DMS79 (cell line): ENCODE measurements at places on chromosomes 11 and 22.

DNA sequence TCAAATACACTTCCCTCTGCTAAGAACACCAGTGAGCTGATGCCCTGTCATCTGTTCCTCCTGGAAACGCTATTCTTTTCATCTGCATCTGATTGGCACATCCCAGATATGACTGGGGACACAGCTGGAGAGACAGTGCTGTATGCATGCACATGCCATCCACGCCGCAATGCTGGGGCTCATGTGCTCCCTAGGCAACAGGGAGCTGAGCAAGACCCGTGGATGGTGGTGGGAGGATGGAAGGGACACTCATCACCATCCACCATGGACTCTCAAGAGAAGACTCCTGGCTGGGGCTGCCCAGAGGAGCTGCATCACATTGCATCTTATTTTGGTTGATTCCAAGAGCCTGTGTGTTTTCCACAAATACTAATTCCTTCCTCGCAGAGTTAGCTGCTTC is 534.9 kb downstream of the OPCML start:
- no peak for DNase-seq

DNA sequence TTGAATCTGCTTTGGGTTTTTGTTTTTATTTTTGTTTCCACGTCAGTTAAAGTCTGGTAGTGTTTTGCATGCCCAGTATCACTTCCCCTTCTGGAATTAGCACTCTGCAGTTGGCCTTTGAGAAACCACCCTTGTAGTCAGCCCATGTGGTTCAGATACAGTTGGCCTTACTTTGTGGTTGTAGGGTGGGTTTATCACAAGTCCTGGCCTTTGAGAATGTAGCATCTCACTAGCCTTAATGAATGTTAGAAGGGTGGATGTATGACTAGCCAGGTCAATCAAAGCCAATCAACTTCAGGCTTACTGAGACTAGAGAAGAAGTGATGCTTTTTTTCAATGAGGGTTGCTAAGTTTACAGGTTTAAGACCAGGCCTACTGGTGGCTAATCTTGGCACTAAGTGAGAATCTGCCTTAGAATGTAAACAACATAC is 19.8 kb downstream of the ARL14EP start:
- DNase-seq, result no peak

DNA sequence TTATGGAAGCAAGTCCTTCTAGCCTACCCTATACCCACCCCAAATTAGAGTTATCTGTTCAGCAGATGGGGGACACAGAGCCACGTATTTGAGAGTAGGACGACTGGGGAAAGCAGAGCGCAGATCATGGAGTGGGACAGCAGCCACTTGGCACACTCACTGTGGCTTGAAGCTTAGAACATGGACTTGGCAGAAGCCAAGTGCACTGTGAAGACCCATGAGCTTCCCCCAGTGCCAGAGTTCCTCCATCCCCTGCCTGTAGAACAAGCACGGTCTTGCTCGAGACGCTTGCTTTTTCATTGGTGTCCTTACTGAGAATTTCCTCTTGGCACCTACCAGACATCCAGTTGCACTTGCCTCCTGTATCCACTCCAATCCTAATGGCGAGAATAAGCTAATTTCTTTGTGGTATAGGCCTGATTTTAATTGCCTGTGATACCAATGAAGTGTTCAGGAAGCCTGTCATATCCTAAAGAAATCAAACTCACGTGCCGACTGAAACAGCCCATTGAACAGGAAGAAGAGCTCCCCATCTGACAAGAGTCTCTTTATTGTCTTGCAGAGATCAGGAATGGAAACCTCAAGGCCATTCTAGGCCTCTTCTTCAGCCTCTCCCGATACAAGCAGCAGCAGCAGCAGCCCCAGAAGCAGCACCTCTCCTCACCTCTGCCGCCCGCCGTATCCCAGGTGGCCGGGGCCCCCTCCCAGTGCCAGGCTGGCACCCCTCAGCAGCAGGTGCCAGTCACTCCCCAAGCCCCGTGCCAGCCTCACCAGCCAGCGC is 166.9 kb downstream of the NAV2 start:
- DNase-seq, result no peak

GRCh38 chr11:990101-990500 is 46.4 kb downstream of the MUC6 start:
- no peak for DNase-seq
